ENCODE measurements at places on chromosomes 3 and 15.
A peak's percentile ranks its signal among the peaks of the same experiment; 100 is the strongest.

- DNase-seq, result no peak
These were observed 136.7 kb downstream of the PLOD2 start for GRCh38 chr3:146024260-146024659.

DNA sequence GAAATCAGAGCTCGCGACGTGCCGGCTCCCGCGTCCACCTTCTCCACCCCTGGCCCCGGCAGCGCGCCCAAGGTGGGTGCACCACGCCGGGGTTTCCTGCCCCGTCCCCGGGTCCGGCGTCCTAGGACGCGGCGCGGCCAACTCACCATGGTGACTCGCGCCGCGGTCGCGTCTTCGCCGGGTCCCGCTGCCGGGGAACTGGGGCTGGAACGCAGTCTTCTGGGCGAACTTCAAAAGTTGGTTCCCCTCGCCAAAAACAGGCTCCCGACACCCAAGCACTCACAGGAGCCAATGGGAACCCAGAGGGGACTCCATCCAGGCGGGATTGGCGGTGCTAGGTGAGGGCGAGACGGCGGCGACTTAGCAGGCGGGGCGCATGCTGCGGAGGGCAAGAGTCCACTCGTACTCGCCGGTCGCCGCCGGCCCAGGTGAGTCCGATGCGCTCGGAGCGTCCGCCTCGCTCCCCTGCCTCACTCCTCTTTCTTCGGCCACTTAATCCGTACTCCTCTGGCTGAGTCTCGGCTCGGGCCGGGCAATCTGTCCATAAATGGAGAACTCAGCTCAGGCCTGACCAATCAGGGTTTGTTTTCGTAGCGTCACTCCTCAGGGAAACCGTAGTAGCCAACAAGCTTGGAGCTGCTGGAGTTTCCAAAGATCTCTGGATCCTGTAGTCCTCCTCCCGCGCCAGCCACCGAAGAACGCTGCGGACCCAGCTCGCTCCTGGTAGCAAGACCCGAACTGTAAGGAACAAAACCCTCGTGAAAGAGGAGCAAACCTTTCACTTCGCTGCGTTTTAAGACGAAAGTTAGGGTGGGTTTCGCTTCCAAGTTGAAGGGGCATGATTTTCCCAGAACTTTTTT is at the start of gene MYO1E:
MYO1E (minus strand) TSS at position 520 of the 860 bp plus-strand sequence; CDS start at position 149, 371 bp downstream.
- no peak for DNase-seq

DNA sequence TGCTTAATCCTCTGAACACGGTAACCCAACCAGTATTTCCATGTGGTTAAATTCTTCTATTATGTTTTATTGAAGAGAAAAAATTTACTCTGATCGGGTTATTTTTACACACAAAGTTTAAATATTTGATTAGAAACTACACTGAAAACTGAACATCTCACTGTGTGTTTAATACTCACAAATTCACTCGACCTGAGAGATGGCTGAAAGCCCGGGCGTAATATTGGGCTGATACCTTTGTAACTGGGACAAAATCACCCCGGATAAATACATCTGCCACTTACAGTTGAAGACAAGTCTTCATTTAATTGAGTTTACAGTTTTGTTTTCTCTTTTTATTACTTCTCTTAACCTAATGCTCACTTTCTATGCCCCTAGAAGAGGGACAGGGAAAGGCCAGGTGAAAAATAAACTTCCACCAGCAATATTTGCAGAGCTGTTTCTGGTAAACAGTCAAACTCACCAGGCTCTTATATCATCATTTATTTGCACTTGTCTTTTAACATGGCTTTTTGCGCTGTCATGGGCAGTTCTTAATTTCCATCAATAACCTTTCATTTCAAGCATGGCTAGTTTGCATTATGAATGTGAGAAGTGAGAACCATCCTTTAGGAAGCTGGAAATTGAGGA is 145.6 kb upstream of the TMCO5A start:
- DNase-seq, result no peak

GRCh38 chr15:72604794-72605193 is 49.7 kb upstream of the GOLGA6B start:
- no peak for DNase-seq

DNA sequence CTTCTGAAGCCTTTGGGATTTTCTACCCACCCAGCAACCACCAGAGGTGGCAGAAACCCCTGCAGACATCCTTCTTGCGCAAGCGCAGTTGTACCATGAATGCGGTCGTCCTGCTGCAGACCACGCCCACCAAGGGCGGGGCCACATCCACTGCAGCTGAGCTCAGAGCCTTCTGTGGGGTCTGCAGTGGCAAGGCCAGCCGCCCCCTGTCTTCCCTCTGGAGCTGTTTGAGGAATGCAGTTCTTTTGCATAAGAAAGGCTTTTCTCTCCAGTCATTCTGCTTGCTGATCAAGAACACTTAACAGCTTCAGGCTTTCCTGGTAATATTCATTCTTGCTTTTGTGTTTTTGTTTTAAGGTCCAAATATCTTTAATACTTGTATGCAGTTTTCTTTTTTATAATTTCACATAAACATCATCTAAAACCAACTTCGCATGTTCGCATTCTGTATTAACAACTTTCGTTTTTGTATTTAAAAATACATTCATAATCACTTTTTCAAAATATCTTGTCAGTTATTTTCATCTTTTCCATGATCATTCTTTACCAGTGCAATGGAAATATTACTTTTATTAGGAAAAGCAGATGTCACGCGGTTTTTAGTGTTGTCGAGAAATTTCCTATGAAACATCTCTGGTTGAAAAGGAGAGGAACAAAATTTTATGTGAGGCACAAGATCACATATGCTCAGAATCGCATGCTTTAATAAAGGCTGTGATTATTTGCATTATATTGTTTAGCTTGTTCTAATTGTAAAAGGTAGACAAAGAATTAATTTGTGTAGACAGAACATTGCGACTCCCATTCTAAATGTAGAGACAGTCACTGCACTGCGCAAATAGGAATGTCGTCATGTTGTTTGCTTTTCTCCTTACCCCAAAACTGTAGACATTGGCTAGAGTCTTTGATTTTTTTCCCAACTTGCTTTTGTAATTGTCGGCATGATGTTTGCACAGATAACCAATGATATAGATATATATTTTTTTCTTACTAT is 98.1 kb upstream of the SNRPN start:
- DNase-seq, result no peak

GRCh38 chr15:69920221-69920620 is 177.5 kb downstream of the TLE3 start:
- no peak for DNase-seq

DNA sequence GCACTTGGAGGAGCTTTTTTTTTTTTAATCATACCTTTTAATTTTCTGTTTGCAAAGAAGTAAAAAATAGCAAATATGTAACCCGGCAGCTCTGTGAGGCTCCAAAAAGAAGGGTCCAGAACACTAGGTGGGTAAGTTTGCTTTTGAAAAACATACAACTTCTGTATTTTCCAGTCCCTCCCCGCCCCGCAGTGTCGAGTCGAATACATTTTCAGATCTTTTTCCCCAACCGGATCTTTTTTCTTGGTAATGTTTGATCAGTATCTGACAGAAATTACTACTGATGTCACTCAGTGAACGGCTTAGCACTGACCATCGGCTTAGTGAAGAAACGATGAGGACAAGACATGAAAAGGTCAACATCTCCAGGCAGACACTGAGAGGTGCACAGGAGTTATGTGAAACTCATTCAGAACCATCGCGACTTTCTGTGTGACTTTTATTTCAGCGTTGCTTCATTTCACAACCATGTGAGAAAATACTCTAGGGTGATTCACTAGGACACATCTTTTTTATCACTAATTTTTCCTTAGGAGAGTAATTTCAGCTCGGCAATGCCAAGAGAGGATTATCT is 11.0 kb downstream of the ISL2 start:
- no peak for DNase-seq

- no peak for DNase-seq
These were observed 6.1 kb upstream of the SLC26A6 start for GRCh38 chr3:48641396-48641795.

- DNase-seq, result no peak
These were observed 983 bp upstream of the ALAS1 start for GRCh38 chr3:52196977-52197376.

DNA sequence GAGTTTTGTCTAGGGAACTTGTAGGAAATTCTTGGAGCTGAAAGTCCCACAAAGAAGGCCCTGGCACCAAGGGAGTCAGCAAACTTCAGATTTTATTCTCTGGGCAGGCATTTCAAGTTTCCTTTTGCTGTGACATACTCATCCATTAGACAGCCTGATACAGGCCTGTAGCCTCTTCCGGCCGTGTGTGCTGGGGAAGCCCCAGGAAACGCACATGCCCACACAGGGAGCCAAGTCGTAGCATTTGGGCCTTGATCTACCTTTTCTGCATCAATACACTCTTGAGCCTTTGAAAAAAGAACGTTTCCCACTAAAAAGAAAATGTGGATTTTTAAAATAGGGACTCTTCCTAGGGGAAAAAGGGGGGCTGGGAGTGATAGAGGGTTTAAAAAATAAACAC is 15.0 kb downstream of the TIGIT start:
- peak; percentile 50 for DNase-seq

DNA sequence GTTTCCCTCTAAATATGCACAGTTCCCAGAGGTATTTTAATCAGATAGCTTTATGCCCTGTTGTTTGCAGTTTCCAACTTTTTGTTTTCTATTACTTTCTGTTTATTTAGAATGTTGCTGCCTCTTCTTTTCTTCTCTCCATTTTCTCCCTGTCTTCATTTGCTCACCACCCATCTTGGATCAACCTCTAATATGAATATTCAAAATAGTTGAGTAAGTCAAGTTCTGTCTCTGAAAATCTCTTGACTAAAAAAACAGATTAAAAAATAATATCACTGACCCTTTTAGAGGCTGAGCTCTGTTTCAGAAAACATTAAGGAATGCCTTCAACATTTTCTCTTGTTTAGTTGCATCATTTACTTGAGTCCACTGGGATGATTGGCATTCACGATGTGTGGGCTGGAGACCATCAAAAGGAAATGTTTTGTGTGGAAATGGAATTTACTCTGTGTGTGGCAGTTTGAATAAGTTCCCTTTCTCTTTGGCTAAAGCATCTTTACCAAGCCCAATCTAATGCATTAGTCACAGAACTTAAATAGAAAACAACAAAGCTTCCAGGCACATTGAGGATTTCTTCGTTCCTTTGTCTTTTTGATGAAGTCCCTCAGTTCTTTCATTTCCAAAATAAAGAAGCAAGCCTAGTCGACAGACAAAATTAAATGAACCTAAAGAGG is 633.9 kb upstream of the TGFBR2 start:
- no peak for DNase-seq

GRCh38 chr3:192212335-192212734 is 515.0 kb downstream of the FGF12 start:
- no peak for DNase-seq

DNA sequence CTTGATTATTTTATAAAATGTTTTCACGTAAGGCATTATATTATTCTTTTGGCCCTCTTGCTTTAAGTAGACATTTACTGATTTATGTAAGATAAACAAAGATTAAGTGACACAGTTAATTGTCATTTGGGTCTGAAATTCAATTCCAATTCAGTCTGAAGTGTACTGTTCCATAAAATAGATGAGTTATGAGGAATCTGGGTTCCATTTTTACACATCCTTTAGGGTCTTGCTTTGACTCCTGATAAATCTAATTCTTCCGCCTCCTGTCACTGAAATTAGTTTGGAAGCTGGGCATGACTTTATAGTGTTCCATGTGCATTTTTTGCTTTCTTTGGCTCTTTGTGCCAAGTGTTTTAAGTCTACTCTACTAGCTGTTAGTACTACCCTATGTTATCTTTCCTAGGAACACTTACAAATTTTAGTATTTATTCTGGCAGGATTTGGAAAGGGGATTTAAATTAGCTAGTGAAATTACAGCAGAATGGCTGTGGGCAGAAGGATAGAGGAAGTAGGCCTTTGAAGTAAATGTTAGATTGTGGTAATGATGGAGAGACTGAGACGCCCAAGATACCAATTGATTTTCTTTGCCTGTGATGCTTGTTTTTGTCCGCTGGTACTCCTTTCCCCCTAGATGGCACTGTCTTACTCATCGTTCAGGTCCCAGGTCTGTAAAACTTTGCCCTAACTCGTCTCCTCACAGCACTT is 14.3 kb downstream of the ARL8B start:
- no peak for DNase-seq

- no peak for DNase-seq
These were observed 7.0 kb downstream of the TRAK1 start for GRCh38 chr3:42098171-42098570.

GRCh38 chr3:152893647-152894046 is 58.7 kb downstream of the P2RY1 start:
- no peak for DNase-seq

DNA sequence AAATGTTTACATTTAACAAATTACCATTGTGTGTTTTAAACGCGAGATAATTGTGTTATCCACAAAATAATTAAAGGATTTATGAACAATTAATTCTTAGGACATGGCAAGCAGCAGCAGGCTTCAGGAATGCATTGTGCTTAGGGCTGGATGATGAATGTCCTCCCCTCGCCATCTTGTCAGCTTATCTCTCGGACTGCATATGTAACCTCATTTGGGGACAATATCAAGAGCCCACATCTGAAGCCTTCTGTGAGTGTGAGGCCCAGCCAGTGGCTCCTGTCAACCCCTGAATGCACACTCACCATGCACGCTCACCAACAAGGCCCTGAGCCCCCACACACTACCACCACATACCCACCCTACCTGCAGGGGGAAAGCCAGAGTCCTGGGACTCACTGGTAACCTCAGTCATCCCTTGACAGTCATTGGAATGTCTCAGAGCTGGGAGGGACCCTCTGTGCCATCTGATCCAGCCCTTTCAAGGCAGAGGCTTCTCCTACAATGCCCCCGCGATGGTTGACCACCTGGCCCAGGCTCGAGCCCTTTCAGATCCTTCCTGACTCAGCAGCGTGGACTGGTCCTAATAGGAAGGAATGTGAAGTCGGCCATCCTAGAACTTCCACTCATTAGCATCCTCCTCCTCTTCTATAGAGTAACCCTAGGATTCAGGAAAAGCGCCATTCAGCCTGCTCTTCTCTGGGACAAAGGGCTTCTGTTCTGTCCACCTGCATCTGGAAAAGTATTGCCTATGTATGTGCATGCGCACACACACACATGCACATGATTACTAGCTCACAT is 38.2 kb downstream of the MRPL46 start:
- no peak for DNase-seq

- no peak for DNase-seq
These were observed 277.1 kb upstream of the UMPS start for GRCh38 chr3:124453189-124453588.

GRCh38 chr3:158384019-158384418 is 187.0 kb upstream of the MLF1 start:
- DNase-seq, result no peak

Measured in stimulated activated CD4-positive, alpha-beta T cell treated with anti-CD3 and anti-CD28 coated beads, Interleukin-15, amount 100 ng/mL, for 1 hour (primary cell).